Activated naive CD4-positive, alpha-beta T cell (primary cell): ENCODE measurements at places on chromosomes 12 and 14.

GRCh38 chr14:54047645-54048308 is 91.2 kb upstream of the BMP4 start:
- no peak for DNase-seq

- DNase-seq: no peak
Observed at GRCh38 chr14:98169170-98169587, 1102.8 kb downstream of the BCL11B start.

DNA sequence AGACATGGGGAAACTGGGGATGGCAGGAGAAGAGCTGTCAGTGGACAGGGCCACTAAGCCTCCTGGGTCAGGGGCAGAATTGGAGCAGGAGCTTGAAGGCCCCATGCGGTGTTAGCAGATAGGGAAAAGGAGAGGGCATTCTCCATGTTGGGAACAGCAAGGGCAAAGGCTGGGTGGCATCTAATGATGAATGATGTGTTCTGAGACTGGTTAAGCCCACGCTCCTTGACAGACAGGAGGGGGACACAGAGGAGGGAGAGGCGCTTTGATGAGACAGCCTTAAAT is 63.0 kb downstream of the CLMN start:
- DNase-seq: no peak

- DNase-seq: no peak
Observed at GRCh38 chr12:40104461-40105264, 1.2 kb downstream of the SLC2A13 start.

DNA sequence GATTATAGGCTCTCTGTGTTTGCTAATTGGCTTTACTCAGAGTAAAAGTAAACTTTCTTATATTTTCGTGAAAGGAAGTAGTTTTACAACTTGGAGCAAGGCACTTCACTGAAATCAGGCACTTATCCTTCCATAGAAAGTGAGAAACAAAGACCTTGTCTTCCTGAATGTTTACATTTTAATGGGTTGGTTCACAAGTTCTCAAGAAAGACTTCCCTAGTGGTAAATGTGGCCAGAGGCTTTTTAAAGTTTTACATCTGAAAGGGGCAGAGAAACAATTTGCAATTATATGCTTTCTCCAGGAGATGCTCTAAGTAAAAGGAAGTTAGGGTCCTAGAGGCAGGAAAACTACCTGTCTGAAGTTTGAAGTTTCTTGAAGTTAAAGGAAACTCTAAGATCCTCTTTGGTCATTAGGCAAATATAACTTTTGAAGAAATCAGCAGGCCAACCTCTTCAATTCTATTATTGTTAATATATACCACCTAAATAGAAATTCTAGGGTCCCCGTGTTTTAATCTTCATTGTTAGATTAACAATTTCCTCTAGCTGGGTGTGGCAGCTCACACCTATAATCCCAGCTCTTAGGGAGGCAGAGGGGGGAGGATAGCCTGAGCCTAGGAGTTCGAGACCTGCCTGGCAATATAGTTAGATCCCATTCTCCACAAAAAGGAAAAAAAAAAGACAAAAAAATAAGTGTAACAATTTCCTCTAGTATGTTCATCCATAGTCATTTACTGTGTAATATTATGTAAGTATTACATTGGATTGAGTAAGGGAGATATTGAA is 644.9 kb upstream of the FOXG1 start:
- no peak for DNase-seq

DNA sequence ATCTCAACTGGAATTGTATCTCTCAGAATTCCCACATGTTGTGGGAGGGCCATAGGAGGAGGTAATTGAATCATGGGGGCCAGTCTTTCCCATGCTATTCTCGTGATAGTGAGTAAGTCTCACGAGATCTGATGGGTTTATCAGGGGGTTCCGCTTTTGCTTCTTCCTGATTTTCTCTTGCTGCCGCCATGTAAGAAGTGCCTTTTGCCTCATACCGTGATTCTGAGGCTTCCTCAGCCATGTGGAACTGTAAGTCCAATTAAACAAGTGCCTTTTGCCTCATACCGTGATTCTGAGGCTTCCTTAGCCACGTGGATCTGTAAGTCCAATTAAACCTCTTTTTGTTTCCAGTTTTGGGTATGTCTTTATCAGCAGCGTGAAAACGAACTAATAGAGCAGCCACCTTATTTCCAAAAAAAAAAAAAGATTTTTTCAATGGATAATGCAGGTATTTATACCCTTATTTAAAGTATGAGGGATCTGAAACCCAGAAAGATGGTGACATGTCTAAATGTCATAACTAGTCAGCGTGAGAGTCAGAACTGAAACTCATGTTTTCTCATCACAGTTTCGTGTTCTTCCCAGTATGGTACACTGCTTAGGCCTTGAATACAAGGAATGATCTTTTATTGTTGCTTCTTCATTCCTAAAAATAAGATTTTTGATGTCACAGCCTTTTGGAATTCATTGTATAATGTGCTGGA is 89.6 kb downstream of the ERC1 start:
- DNase-seq: no peak

DNA sequence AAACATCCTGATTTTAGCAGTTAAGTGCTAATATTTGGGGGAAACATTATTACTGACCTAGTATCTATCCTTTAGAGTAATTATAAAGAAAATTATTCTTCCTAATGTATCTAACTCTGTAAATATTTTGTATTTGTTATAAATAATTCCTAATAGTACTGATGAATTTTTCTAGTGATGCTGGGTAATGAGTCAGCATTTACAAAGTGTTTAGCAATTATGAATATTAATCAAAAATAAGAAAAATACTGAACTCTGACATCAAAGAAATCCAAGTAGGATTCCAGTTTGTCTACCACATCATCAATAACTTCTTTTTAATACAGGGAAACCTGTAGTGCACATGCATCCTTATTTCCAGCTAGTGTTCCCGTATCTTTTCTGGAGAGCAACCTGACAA is 9.0 kb downstream of the NAP1L1 start:
- DNase-seq: no peak

DNA sequence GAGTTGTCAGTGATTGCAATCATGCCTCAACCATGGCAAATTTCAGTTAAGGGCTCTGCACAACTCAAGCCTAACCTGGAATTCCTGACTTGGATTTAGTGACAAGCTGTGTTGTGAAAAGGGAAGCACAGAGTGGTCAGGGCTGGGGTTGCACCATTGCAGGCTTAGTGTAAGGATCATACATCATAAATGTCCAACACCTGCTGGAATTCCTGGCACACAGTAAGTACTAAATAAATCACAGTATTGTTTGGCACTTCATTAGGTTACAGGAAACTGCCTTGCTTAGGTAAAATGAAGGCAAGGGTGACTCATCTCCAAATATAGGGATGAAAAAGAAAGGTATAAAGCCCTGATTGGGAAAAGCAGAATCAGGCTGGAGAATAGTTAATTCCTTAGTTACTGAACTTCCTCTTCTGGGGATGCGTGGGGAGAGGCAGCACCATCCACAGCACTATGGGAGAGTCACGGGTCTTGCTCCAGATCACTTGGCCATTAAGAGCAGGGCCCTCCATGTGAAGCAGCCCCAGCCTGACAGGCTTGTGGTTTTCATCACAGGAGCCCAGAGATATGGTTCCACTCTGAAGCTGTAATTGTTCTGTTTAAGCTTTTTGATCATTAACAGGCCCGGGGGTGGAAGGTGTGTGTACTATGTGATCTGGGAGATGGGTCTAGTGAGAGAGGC is 39.7 kb downstream of the SLC8A3 start:
- DNase-seq: no peak

DNA sequence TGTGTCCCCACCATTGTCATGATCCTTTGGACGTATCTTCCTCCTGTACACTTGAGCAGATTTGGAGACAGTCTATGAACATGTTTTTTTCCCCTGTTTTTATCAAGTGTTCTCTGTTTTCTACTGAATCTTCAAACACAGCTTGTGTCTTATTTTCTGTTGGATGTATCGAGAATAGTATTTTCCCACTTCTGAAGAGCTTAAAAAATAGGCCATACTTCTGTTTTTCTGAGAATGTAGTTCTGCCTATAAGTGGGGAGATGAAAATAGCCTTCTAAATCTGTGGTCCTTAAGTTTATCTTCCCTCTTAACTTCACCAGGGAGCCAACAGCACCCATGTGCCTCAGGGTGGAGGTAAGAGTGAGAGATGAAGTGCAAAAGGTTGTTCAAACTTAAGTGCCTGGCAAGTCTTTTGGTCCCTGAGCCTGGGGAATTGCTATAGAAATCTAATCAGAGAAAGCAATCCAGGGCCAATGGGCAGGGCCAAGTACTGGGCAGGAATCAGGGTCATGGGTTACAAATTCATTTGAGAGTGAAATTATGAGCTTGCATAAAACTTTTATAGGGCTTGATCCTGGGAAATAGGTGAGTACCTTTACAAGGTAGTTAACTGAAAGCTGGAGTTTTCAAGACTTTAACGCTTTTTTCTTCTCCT is 58.9 kb downstream of the ARF6 start:
- no peak for DNase-seq

- DNase-seq: no peak
Observed at GRCh38 chr12:107339487-107339886, 246.1 kb upstream of the CRY1 start.

DNA sequence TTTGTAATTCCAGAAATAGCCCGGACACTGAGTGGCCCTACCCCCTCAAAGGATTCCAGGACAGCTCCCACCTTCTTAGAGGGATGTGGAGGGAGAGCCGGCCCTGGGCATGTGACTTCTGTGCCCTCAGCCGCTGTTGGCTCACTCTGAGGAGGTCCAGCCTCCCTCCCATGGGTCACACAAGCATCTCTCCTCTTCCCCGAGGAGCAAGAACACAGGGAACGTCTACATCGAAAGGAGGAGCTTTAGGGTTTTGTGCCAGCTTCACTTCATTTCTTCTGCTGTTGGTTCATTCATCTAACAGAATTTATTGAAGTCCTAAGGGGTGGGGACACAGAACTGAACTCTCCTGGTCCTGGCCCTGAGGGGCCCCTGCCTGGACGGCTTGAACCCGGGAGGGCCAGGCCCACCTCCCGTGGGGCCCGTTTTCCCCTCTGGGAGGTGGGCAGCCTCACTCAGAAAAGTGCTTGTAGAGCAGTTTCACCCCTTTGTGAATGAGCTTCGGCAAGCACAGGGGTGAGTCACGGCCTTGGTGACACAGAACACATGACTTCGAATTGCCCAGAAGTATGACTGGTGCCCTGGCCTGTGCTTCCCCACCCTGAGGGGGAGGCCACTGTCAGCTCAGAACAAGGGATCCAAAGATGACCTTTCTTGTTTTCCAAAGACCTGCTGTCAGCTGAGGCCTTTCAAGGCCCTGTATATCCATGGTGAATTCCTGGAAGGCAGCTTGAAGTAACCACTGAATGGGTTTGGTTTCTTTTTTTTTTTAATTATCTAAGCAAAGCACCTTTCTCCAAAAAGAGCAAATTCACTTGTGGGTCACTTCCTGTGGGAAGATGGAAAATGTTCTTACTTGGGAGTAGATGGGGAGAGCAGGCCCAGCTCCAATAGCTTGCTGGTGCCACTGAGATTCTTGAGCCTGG is 39.2 kb downstream of the NFKBIA start:
- peak; percentile 27 for DNase-seq

GRCh38 chr12:62629971-62630739 is 163.5 kb downstream of the MON2 start:
- DNase-seq: no peak

DNA sequence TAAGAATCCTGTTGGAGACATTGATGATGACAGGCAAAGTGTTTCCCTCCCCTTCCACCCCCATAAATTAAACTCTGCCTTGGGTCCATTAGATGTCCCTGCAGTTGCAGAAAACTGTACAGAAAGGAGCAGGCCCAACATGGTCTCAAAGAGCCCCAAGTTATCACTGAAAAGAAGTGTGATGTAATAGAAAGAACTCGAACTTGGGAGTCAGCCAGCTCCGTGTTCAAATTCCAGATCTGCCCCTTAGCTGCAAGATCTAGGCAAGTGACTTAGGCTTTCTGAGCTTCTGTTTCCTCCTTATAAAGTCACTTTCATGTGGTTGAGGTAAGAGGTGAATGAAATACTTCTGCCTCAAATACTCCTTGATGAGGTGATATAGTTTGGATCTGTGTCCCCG is 49.6 kb upstream of the CEP83 start:
- DNase-seq: no peak

GRCh38 chr12:112950701-112951100 is 12.4 kb downstream of the OAS3 start:
- no peak for DNase-seq

DNA sequence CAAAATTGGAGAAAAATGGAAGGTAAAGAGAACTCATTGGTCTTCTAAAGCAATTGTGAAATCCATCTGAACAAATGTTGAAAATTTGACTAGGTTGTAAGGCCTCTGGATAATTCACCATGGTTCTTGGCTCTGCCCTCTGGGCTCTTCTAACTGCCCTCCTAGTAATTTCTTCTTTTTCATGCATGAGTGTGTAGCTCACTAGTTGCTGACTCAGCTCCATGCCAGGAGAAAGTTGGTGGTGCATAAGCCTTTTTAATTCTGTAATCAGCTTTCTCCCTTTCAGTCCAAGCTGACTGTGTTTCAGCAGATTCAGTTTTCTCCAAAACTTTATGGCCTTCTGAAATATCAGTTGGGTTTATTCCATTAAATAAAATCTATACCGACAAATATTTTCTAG is 877.8 kb upstream of the ATXN7L3B start:
- DNase-seq: no peak

GRCh38 chr14:99426265-99426664 is 54.4 kb downstream of the SETD3 start:
- DNase-seq: no peak
